Esophagus squamous epithelium (tissue), 5 donors: ENCODE measurements at places on chromosomes 2 and 18.
A peak's percentile ranks its signal among the peaks of the same experiment; 100 is the strongest.

DNA sequence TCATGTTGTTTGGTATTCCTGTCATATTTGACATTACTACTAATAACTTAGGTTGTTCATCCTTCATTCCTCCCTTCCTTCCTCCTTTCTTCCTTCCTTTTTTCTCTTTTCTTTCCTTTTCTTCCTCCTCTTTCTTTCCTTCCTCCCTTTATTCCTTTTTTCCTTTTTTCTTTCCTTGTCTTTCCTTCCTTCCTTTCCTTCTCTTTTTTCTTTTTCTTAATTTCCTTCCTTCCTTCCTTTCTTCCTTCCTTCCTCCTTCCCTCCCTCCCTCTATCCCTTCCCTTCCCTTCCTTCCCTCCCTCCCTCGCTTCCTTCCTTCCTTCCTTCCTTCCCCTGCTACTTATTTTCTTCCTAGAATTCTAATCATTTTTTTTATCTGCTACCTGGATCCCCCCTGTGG, 66.1 kb downstream of the CTNNA2 start:
- no peak for DNase-seq

GRCh38 chr18:76859474-76860339, 37.4 kb downstream of the ZNF236 start:
- DNase-seq = no peak

DNA sequence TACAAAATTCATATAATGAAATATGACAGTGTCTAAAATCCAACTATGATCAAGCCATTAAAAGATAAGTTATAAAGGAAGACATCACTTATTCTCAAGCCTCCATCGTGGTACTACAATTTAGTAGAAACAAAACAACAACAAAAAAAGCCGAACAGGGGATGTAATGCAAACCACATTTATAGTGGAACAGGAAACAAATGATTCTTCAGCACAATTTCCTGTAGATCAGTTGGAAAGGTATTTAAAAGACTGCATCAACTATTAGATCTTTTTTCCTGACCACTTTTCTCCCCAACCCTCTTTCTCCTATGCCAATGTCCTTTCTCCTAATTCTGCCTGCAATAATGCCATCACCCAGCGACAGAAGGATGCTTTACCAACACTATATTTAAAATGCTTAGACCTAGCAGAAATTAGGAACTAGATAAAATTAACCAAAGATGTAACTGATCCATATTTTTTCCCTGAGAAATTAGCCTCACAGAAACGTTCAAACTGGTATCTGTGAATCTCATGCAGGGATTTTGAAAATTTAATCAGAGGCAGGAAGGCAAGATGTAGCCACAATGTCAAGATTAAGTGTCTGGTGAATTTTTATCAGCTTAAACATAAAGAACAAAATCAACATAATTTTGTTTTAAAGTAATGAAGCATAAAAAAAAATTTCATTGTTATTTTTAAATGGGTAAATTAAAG, 271.4 kb downstream of the TCF4 start:
- no peak for DNase-seq

- DNase-seq = no peak
These were observed 371 bp downstream of the MDH1B start for GRCh38 chr2:206764673-206765241.

- DNase-seq = peak; percentile 0
These were observed 28.8 kb upstream of the DDX18 start for GRCh38 chr2:117785740-117786139.

DNA sequence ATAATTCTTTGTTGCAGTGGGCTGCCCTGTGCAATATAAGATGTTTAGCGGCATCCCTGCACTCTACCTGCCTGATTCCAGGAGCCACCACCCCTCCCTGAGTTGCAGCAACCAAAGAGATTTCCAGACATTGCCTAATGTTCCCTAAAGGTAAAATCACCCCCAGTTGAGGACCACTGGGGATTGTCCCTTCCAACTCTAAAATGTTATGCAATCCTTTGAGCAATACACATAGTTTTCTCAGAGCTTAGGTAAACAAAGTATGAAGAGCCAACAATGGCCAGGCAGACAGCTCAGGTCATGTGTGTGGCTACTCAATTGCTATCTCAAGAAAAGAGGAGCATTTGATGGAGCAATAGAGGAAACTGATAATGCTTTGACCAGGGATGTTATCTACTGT, 87.0 kb downstream of the XDH start:
- no peak for DNase-seq

DNA sequence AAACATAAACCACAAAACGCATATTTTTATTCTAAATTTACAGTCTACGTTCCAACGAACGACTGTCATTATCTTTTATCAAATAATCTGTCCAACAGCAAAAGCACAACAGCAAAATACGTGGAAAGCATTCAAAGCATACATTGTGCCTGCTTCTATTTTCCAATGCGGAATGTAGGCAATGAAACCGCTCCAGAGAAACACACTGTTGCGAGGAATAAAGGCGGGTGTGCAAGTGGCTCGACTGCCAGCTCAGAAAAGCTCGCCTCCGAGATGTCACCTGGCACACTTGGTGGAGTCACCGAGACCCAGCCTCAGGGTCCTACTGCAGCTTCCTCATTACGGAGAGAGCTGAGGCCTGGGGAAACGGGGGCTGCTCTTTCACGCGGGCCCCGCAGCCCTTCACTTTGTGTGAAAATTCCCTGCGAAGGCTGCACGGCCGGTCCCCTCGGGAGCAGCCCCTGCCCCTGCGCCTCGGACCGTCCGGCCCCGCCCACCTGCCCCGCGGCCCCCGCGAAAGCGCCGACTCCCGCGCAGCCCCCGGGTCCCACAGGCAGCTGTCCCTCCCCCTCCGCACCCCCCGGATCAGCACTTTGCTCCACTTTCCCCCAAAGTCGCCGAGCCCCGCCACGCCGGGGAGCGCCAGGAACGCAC, 752 bp downstream of the MGAT4A start:
- DNase-seq = no peak

DNA sequence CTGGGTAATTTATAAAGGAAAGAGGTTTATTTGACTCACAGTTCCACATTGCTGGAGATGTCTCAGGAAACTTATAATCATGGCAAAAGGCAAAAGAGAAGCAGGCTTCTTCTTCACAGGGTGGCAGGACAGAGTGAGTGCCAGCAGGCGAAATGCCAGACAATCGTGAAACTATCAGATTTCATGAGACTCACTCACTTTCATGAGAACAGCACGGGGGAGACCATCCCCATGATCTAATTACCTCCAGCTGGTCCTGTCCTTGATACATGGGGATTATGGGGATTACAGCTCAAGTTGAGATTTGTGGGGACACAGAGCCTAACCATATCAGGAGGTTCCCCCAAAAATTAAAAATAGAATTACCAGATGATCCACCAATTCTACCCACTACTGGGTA, 675.5 kb upstream of the SLC8A1 start:
- DNase-seq = no peak

- no peak for DNase-seq
These were observed 269.7 kb upstream of the SLC8A1 start for GRCh38 chr2:40721595-40721994.

- DNase-seq = no peak
These were observed 137.2 kb downstream of the LAMA1 start for GRCh38 chr18:6980363-6980762.

DNA sequence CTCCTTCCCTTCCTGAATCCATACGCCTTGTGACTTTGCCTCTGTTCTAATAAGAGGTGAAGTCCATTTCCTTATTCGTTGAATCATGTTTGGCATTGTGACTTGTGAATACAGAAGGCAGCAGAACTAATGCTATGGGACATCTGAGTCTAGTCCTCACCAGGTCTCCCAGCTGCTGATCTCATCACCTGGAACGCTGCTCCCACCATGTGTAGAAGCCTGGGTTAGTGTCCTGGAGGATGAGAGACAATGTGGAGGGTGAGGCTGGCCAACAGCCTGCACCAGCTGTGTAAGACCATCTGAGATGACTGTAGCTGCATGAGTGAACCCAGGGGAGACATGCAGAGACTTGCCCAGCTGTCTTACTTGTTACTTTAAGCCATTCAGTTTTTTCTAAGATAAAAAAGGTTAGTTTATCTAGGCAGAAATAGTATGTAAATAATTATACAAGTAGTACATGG, 3.5 kb upstream of the HAAO start:
- no peak for DNase-seq

DNA sequence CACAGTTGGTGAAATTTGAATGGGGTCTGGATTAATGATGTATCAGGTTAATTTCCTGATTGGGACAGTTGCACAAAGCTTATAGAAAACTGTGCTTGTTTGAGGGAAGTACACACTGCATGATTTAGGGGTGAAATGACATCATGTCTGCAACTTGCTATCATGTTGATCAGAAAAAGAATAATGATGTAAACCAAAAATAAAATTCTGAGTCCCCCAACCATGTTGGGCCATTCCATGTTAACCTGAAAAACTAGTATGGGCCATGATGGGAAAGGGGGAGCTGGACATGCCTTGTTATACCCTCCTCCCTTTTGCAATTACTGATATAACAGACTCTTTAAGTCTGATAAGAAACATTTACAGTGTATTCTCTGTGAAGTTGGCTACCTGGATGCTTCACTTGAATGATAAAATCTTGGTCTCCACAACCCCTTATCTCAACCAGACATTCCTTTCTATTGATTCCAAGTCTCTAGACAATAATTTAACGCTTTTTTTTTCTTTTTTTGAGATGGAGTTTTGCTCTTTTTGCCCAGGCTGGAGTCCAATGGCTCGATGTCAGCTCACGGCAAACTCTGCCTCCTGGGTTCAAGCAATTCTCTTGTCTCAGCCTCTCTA, 4.2 kb upstream of the INO80B start:
- no peak for DNase-seq

DNA sequence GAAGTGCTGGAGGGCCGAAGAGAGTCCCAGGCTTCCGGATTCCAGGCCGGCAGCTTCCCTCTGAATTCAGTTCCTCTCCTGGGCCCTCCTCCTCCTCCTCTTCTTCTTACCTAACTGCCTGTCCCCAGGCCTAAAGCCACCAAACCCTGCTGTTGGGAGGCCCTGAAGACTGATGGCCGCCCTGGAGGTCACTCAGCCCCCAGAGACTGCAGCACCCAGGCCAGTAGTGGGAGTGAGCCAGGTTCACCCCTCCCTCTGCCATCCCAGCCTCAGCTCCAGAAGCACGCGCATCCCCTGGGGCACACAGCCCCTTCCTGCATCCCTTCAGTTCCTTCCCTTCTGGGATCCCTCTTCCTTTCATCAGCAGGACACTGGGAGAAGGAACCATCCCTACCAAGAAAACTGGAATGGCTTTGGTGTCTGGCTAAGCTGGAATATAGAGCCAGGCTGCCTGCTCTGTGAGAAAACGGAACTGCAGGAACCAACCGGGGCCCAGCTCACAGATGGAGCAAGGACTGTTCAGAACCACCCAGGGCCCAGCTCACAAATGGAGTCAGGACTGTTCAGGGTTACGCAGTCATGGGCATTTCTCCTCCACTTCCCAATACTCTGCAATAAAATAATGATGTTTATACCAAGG, 127.4 kb downstream of the NDUFA10 start:
- no peak for DNase-seq

- no peak for DNase-seq
These were observed 204.6 kb upstream of the TNP1 start for GRCh38 chr2:217064234-217065011.

DNA sequence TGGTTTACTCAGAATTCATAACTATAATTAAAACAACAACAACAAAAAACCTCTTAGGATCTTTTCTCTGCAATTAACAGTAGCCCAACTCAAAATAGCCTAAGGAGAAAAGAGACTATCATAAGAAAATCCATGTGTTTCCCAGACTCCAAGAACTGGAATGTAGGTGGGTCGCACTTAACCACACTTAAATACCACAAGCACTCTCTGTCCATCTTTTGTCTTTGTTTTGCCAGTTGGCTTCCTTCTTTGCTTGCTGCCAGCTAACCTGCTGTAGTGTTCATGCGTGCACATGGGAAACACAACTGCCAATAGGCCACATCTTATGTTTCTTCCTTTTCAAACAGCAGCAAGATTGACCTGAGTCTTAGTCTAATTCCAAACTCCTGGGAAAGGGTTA, 24.1 kb upstream of the ACVR1 start:
- DNase-seq = no peak

DNA sequence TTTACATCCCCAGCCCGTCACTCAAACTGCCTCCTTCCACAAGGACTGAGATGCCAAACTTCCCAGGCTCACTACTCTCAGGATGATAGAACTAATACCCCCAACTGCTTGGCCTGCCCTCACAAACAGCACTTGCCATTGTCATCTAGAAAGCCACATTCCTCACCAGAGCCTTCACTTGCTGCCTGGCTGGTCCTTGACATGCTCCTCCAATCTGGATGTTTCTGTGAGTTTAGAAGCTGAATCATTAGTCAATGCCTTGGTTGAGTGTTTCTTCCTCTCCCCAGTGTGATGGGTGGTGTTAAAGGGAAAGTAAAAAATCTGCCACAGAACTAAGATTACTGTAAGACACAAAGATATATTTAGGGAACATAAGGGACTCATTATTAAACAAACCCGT, 52.5 kb downstream of the MARCHF4 start:
- no peak for DNase-seq

- DNase-seq = no peak
These were observed 68.2 kb downstream of the ZNF385B start for GRCh38 chr2:179793238-179793637.

GRCh38 chr2:240319221-240319854, 116.1 kb upstream of the GPC1 start:
- no peak for DNase-seq

- no peak for DNase-seq
These were observed 3.3 kb upstream of the CCBE1 start for GRCh38 chr18:59700535-59700967.

- no peak for DNase-seq
These were observed 173.9 kb upstream of the CDH2 start for GRCh38 chr18:28350821-28351220.

- no peak for DNase-seq
These were observed 180.0 kb downstream of the INSIG2 start for GRCh38 chr2:118268268-118268667.

DNA sequence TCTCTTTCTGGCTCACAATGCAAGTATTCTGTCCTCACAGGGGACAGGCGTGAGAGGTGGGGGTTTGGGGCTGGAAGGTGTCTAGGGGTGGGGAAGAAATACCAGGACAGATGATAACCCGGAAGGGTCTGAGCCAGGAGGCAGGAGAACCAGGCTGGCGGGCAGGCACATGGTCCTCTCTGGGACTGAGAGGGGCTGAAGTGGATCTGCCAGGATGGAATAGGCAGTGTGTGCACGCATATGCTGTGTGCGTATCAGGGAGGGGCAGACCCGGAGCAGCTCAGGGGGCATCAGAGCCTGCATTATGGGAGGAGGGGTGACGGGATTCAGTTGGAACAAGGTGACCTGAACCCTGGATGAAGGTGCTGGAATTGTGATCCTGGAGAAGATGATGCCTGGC, 157.3 kb downstream of the DYSF start:
- DNase-seq = no peak

DNA sequence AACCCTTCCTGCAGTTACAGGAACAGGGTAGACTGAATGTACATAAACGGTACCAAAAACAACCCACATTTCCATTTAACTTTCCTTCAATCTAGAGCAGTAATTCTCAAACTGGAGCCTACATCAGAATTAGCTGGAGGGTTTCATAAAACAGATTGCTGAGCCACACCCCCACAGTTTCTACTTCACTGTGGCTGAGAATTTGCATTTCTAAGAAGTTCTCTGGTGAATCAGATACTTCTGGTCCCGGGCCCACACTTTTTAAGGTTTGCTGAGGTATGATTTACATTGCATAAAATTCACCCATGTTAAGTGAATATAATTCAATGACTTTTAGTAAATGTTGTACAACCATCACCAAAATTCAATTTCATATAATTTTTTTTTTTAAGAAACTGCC, 113.7 kb downstream of the SRBD1 start:
- DNase-seq = no peak

- DNase-seq = no peak
These were observed 14.6 kb upstream of the CHN1 start for GRCh38 chr2:175019566-175020327.

- DNase-seq = no peak
These were observed at the start of gene OSBPL6 for GRCh38 chr2:178193823-178194599. TSS of gene OSBPL6 (plus strand) at chr2:178194512. CDS start at chr2:178306185, 111,673 bp downstream.
